ENCODE measurements at places on chromosomes 13 and 19. TPM values are rescaled to one million over a fixed set of nuclear protein-coding genes. Genes with fewer than 3 reads are reported as not detected.

DNA sequence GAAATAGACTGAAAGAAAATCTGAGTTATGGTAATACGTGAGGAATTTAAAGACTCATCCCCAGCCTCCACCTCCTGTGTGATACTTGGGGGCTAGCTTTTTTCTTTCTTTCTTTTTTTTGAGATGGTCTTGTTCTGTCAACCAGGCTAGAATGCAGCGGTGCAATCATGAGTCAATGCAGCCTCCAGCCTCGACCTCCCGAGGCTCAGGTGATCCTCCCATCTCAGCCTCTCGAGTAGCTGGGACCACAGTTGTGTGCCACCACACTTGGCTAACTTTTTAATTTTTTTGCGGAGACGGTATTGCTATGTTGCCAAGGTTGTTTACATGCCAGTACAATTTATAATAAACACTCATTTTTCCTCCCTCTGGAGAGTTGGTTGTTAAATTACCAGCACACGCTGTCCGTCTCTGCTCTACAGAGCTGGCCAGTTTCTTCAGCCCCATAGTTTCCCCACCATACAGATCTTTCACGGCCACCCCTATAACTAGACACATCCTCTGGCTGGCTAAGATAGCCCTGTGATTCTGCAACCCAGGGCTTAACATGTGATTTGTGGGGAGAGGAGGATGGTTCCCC lies 4.8 kb downstream of the TNFSF9 start:
- H3K27ac ChIP-seq = no peak overlapping the region
- no peaks in the 10 kb centered on the region for H3K36me3 ChIP-seq
- no peaks in the 10 kb centered on the region for H3K27me3 ChIP-seq
- peaks cover 13% of the 10 kb centered on the region for H3K4me1 ChIP-seq

GRCh38 chr13:109724603-109725002 lies 61.8 kb downstream of the IRS2 start:
- H3K36me3 ChIP-seq = no peaks in the 10 kb centered on the region
- H3K4me3 ChIP-seq = no peak overlapping the region
- H3K27me3 ChIP-seq = no peaks in the 10 kb centered on the region
- DNase-seq = no peak
- H3K4me1 ChIP-seq = no peaks in the 10 kb centered on the region

DNA sequence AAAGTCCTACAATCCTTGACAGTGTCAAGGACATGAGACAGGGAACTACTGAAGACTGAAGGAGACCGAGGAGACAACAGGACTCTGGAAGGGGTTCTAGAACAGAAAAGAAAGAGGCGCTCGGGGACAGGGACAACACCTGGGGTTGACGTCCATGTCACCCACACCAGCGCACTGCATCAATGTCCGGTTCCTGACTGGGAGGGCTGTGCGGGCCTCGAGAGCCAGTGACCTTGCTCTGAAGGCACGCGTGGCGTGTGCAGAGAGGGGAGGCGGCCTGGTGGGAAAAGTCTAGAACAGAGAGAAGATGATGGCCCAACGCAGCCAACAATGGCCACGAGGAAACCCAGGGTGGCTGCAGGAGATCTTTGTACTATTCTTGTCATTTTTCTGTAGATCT lies 5.7 kb downstream of the CARS2 start:
- peaks cover 28% of the 10 kb centered on the region for H3K4me1 ChIP-seq
- DNase-seq = no peak
- no peak overlapping the region for H3K4me3 ChIP-seq
- peaks cover 51% of the 10 kb centered on the region for H3K36me3 ChIP-seq
- no peak overlapping the region for H3K27ac ChIP-seq

DNA sequence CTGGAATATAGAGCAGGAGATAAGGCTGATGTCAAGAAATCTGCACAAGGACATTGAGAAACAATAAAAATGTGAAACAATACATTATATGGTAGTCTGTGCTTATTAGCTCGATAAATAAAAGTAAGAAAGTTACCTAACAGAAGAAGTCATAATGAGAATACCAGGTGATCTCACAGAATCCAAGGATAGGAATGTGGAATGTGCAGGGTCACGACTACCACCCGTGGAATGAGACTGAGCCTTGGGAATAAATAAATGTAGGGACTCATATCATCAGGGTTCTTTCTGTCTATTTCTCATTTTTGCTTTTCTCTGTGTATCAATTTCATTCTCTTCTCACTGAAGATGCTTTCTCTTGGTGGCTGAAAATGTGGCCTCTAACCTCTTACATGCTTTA lies 26.0 kb upstream of the KBTBD7 start:
- no peak for DNase-seq
- H3K27ac ChIP-seq = no peak overlapping the region
- no peaks in the 10 kb centered on the region for H3K27me3 ChIP-seq

RXFP2 gene
- not detected for total RNA-seq

SPIB gene
- total RNA-seq = 0.52 TPM
